Activated T-helper 1 cell treated with anti-CD3 and anti-CD28 coated beads, Interleukin-2, amount 50 U/mL, for 16 hours (primary cell): ENCODE measurements at places on chromosomes 1 and 21.

- no peak for DNase-seq
These were observed 1.0 kb downstream of the BTG2 start for GRCh38 chr1:203306089-203306964.

GRCh38 chr21:33684923-33685560, 42.7 kb downstream of the ITSN1 start:
- no peak for DNase-seq

GRCh38 chr1:240235521-240236288, 144.0 kb downstream of the FMN2 start:
- no peak for DNase-seq

- no peak for DNase-seq
These were observed 540.1 kb upstream of the RGS18 start for GRCh38 chr1:191618181-191618580.

- no peak for DNase-seq
These were observed 5.6 kb upstream of the AKR1A1 start for GRCh38 chr1:45545019-45545493.

DNA sequence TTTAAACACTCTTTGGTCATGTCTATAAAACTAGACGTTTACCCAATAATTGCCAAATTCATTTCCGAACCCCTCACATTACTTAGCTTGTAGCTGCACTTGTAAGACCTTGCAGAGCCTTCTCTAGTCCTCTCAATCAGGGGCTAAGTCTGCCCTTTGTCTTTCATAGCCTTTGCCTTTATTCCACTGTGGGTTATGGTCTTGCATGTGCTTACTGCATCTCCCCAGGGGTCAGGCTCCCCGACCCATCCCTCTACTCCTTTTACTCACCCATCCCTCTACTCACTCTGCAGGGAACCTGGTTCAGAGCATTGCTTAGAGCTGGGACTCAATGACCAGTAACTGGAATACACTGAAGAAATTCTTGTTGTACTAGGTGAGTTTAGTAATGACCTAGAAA, 235.4 kb downstream of the PCP4 start:
- no peak for DNase-seq

GRCh38 chr1:95229037-95229436, 5.0 kb upstream of the RWDD3 start:
- DNase-seq: no peak

DNA sequence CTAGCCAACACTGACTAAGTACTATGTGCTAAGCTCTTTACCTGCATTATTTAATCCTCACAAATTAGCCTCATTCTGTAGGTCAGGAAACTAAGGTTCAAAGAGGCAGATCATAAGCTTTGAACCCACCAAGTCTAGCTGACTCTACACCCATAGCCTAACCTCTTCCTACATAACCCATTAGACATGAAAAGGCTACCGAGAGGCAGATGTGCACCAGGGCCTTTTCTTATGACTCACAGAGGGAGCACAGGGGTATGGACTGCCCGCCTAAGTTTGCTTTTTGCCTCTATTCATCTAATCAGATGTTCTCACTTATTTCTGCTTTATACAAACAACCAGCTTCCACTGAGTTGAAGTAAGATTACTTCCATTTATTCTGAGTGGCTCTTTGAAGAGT, 31.5 kb downstream of the LBR start:
- DNase-seq: no peak

DNA sequence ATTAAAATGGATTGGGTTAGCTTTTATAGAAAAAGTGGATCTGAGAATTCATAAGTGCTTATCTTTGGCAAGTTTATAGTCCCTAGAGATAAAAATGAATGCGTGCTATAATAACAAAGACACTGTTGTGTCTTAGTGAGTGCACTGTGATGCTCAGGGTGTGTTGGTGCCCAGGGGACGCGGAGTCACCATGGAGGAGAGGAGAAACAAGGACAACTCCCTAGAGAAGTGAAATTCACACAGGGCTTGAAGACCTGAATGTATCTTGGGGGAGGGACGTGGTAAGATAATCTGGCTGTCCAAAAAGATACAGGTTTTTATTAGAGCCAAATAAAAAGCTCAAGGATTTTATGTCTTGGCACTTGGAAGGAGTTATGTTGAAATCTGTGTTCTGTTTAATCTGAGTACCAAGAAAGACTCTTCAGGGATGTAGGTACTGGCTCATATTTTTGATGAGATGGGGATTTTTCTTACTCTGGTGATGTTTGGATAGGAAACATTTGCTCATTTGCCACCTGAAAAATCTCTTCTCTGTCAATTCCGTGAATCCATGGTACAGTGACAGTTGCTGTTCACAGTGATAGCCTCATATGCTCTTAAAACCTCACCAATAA, 9.6 kb downstream of the SMYD2 start:
- DNase-seq: no peak

DNA sequence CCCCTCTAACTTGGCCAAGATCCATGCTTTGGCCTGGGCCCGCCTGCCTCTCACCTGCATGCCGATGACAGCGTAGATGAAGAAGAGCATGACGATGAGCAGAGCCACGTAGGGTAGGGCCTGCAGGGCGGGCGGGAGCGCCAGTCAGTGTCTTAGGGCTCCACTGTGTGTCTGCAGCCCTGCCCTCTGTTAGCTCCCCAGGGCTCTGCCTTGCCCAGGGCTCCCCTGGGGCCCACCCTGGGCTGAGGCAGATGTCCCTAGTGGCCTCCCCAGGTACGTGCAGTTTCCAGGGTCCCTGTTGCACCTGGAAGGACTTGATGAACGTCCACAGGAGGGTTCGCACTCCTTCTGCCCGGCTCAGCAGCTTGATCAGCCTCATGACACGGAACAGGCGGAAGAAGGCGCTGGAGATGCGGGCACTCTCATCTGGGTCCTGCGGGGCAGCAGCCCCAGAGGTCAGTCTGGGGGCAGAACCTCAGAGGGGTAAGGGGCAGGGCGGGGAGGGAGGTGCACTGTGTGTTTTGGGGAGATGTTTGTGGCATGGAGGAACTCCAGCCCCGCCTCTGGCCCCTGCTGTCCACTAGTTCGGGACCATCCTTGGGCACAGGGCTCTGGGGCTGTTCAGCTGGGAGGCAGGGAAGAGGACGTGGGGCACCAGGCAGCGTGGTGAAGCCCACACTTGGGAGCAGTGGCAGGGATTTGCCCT, 29.8 kb upstream of the KIF21B start:
- DNase-seq: no peak

- no peak for DNase-seq
These were observed 66.7 kb upstream of the DPT start for GRCh38 chr1:168795681-168796080.

DNA sequence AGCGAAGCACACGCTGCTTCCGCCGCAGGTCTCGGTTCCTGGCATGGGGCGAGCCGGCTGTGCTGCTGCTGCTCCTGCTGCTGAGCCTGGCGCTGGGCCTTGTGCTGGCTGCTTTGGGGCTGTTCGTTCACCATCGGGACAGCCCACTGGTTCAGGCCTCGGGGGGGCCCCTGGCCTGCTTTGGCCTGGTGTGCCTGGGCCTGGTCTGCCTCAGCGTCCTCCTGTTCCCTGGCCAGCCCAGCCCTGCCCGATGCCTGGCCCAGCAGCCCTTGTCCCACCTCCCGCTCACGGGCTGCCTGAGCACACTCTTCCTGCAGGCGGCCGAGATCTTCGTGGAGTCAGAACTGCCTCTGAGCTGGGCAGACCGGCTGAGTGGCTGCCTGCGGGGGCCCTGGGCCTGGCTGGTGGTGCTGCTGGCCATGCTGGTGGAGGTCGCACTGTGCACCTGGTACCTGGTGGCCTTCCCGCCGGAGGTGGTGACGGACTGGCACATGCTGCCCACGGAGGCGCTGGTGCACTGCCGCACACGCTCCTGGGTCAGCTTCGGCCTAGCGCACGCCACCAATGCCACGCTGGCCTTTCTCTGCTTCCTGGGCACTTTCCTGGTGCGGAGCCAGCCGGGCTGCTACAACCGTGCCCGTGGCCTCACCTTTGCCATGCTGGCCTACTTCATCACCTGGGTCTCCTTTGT, 2.6 kb downstream of the TAS1R3 start:
- DNase-seq: no peak

- no peak for DNase-seq
These were observed 2.8 kb upstream of the KRTAP10-5 start for GRCh38 chr21:44583089-44583799.

- no peak for DNase-seq
These were observed 121.3 kb upstream of the JUN start for GRCh38 chr1:58905126-58905490.

- DNase-seq: no peak
These were observed 3.9 kb downstream of the SPEN start for GRCh38 chr1:15851210-15852035.

DNA sequence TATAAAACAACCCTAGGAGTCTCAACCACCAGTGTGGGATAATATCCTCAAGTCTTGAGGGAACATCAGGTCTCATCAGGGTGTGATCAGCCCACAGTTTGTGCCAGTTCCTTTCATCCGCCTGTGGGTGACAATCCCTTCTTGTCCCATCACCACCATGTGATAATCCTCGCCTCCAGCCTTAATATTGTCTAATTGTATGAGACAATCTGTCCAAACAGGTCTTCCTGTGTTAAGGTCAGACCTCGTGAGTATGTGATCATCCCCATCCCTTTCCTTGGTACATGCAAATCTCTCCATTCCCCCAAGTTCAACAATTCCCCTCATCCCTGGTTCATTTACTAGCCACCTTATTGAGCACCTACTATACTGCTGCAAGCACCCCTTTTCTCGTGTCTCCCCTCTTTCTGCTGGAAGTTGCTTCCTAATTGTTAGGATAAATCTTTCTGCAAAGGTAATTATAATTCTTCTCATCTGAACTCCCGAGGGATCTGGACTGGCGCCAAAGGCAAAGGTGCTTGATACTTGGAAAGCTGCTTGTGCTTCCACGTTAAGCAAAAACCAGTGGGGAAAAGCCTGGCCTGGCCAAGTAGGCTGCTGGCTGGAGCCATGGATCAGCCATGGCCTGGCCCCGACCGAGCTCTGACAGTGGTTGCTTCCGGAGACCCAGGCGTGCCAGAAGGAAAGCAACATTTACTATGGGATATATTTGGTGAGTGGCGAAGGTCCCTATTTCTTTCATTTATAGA, 92.5 kb downstream of the RNF220 start:
- DNase-seq: no peak

GRCh38 chr1:11147197-11147770, 41.9 kb upstream of the ANGPTL7 start:
- DNase-seq: no peak

DNA sequence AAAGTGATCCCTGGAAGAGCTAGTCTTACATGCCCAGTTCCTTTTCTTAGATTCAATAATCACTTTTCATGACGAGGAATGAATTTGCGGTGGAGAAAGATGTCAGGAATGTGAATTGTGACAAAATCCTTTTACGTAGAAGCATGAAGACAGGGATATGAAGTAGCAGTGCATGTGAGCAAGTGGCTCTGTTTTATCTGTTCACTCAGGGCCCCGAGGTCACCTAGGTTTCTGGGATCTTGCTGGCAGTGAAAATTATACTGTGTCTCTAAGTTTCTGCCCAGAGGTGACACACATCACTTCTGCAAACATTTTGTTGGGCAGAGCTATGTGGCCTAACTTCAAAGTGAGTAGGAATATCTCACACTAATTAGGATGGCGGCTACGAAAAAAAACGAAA, 79.3 kb downstream of the USP25 start:
- DNase-seq: no peak

DNA sequence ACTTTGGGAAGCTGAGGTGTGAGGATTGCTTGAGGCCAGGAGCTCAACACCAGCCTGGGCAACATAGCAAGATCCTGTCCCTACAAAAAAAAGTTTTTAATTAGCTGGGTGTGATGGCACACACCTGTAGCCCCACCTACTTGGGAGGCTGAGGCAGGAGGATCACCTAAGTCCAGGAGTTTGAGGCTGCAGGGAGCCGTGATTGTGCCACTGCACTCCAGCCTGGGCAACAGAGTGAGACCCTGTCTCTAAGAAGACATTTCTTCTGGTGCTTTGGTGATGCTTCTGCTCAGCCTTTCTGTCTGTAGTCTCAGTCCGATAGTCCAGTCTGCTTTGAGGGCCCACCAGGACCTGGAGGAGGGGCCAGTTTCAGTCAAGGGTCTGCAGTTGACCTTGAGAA, 8.3 kb downstream of the PGD start:
- no peak for DNase-seq

DNA sequence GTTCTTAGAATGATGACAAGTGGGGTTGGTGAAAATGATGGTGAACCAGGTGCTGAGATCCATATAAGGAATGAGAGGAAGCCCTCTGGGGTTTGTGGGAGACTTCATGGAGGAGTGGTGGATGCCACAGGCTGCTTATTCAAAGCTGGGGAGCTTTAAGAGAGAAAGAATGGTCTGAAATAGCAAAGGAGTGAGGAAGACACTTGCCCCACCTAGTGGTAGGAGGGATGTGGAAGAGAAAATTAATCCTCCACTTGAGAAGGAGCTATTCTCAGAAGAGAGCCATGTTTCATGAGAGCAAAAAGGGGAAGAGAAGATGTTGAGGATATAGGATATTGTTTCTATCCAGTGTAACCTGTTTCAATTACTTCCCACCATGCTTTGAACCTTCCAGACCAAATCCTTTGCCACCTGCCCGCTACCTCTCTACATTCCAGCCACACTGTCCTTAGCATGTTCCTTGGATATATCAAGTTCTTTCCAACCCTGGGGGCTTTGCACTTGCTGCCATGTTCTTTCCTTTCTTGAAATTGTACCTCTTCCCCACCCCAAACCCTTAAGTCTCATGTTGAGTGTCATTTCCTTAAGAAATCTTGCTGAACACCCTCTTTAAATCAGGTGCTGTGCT, 19.6 kb upstream of the ZNF648 start:
- DNase-seq: no peak

- DNase-seq: no peak
These were observed 979 bp downstream of the RASSF5 start for GRCh38 chr1:206508130-206508889.
